ENCODE measurements at places on chromosomes 7 and 10.

DNA sequence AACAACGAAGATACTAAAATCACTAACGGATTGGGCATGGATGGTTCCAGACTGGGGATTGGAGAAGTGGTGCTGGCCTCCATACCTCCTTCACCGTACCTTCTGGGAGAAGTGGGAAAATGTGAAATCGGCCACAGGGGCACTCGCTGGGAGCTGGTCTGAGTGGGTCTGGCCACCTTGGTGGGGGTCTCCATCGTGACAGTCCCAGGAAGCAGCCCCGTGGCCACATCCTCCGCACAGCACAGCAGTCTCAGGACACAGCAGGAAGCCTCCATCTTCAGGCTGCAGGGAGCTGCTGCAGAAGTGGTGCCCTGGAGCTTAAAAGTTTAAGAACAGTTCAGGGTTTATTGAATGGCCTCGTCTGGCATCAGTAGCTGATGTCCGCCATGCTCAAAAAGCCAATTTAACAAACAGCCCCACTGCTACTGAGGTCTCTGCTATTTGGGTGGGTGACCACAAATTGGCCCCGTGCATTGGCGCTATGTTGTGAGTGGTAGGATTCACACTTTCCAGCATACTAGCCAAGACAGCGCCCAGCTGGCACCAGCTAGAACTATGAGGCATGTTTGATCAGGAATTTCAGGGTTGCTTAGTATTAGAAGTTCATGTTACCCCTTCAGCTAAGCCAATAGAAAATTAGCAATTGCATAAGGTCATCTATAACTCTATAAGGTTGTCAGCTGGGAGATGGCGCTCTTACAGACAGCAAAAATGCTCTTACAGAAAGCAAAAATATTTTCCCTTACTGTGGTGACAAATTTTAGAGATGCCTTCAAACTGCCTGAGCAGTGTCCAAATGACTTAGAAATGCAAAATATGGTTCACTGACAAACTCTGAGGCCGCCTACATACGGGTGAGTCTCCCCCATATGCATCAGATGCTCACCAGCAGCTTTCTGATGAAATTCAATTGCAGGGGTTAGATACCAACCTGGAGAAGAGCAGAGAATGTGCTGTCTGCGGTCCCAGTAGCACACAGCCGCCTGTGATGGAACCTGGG, 17.0 kb downstream of the PKD1L1 start:
- no peak for DNase-seq

GRCh38 chr7:791519-791918, 40.8 kb upstream of the SUN1 start:
- no peak for DNase-seq

GRCh38 chr10:31098046-31098445, 66.4 kb upstream of the ZNF438 start:
- DNase-seq, result no peak

- DNase-seq, result no peak
These were observed 180.5 kb downstream of the MAGI2 start for GRCh38 chr7:79272938-79273337.

GRCh38 chr10:35579726-35580422, 25.3 kb upstream of the GJD4 start:
- DNase-seq, result no peak

DNA sequence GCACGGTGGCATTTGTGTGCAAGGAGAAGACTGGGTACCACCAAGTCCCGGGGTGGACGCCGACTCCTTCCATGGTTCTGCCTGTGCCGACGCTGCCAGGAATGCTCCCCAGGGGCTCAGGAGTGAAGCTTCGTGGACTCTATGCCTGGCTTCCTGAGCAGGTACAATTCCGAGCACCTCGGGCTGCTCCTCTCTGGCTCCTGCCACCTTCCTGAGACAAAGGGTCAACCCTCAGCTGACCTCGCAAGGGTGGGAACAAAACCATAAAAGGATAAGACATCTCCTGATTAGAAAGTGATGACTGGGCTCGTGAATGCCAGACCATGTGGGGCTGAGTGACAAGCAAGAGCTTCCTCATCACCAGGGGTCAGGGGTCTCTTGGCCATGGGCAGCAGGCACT, 31.8 kb downstream of the CALML3 start:
- no peak for DNase-seq

DNA sequence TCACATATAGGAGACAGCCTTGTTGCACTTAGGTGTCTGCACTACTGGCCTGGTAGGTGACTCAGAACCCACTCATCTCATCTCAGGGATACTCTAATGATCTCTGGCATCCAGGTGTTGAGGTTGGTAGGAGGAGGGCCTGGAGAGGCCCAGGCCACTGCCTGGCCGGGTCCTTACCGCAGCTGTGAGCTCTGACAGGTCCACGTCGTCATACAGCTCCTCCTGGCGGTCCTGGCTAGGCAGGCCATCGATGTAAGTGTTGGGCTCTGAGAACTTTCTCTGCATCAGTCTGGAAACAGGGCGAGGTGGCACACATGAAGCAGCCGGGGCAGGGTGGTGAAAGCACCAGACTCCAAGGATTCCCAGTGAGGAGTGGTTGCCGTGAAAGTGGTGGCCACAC, 62.1 kb downstream of the VWA2 start:
- DNase-seq, result no peak

GRCh38 chr7:107179326-107180164, 10.7 kb downstream of the HBP1 start:
- DNase-seq, result no peak

DNA sequence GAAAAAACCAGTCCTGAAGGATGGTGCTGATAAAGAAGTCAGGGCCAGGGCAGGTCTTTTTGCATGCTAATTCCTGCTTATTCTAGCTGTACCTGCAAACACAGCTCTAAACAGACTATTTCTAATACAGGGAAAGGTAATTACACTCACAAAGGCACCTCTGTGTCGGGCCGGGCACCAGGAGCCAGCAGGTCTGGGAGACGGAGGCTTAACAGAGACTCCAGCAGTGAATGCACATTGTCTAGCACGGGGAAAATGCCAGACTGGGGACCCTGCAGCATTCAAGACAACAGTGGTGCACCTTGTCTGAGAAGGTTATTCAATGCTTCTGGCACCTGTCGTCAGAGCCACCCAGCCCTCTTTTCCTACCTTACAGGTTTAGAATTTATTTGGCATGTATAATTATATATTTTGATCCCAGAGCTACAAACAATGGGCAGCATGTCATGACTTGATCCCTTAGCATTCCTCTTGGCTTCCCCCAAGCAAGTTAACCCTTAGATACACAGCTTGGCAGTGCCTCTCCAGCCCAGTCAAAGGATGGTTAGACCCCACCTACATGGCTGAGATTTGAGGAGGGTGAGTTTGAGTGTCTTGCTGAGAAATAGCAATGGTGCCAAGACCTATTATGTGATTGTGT, 185.2 kb downstream of the SLC25A13 start:
- DNase-seq, result no peak

DNA sequence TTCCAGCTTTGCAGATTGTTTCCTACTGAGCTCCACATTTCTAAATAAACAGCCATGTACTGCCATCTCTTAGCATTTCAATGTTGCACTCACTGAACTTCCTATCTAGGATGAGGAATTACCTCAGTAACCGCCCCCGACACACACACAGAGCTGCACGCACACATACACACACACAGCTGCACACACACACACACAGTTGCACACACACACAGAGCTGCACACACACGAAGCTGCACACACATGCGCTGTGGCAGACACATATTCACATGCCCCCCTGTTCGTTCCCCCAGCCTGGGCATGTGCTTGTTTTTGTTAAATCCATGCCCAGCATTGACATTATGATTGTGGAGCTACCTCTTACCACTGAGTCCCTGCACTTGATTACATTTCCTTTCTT, 39.6 kb upstream of the CNPY1 start:
- no peak for DNase-seq

DNA sequence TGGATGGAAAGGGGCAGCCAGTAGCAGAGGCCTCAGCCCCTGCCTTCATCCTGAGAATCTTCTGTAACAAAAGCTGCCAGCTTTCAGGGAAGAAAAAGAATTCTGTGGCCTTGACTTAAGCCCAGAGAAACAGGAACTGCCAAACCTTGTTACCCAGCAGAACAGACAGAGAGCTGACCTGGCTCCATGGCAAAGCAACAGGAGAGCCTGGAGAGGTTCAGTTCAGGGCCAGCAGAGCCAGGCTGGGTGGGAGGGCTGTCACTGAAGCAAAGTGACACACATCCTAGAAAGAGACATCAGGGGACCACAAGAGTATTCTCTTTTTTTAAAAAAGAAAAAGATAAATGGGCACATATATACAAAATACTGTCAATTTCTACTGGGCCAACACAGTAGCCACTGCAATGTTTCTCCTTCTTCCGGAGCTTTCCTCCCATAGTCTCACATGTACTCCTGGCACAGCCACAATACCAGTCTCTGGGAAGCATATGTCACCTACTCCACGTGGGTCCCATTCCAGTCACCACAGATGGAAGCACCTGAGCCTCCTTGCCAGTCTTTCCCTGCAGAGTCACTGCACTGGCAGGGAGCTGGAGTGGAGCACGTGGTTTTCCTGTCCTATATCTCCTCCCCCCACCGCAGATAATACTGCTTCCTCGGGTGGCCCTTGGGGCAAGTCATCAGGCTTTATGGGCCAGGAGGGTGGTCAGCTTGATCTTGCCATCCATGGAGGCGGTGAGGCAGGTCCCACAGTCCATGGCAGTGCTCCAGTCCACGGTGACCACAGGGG, 15.2 kb upstream of the CYREN start:
- DNase-seq, result no peak

GRCh38 chr7:2409745-2410414, 6.5 kb downstream of the CHST12 start:
- peak; percentile 22 for DNase-seq

GRCh38 chr7:133293384-133294160, 40.7 kb downstream of the EXOC4 start:
- no peak for DNase-seq

DNA sequence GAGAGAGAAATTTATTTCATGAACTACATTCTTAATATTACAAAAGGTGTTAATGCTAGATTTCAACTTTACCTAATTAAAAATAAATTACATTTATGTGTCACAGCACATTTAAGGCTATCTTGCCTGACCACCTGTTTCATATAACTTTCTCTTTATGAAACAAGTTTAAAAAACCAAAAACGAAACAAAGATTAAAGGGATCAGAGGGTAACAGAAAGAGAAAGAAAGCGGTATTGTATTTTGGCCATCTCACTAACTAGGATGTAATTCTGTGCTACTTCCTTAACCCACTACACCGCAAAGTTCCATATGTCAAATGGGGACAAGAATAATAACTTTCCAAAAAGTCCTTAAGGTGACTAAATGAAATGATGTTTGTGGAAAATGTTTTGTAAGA, 6.3 kb upstream of the RHOBTB1 start:
- no peak for DNase-seq

DNA sequence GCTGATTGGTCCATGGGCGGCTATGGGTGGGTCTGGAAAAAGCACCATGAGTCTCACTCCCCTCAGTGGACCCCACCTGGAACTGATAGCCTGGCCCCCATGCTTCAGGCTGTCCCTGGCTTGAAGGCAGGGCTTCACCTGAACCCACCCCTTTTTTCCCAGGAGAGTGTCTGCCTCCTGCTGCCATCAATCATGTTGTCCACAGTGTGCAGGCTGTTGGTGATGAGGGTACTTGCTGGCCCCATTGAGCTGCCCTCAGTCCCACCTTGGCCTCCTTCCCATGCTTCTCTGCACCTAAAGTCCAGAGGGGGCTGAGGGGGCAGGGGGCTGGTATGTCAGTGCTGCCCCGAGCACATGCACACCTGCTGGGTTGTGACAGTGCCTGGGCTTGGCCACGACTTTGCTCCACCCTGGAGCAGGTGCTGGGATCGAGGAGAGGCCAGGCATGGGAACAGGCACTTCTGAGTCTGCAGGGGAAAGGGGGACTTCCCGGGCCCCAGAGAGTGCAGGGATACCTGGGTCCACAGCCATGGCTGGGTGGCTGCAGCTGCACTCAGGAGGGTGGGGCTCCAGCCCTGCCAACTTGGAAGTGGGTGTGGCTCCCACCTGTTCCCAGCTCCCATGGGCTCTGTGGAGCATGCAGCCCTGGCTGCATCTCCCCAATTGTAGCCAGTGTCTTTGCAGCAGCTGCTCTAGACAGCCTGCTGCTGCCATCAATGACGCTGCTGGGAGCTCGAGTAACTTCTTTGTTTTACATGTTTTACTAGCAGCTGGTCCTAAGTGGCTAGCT, 56.9 kb downstream of the ADK start:
- DNase-seq, result no peak

- no peak for DNase-seq
These were observed 5.7 kb downstream of the UBE2H start for GRCh38 chr7:129947049-129947448.

DNA sequence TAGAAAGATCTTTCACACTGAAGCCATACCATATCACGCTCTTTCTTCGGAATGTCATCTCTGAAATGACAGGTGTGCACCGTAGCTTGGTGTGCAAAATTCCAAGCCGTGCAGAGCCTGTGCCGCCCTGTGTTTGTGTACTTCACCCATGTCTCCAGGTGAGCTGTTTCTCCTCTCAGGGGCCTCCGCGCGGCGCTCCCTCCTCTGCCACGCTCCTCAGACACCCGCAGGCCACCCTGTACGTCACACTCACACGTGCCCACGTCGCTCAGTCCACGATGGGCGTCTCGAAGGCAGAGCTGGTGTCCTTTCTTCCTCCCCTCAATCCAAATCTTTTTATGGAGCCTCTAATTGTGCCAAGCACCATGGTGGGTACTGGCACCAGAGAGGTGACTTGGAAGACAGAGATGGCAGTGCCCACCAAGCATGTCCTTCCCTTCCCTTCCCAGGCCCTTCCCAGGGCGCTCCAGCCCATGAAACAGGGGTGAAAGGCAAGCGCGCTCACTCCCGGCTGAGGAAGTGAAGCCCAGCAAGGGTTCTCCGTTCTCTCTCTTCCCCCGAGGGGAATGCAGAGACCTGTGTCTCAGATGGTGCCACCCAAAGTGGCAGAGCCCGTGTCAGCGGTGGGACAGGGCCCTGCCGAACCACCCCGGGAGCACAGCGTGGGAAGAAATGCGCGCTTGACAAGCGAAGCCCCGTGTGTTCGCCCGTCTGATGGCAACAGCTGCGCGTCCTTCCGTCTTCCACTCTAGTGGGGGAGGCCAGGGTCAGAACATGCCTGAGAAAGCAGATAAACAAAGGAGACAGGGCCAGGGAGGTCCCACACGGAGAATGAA, 292.5 kb upstream of the SHH start:
- DNase-seq, result no peak

DNA sequence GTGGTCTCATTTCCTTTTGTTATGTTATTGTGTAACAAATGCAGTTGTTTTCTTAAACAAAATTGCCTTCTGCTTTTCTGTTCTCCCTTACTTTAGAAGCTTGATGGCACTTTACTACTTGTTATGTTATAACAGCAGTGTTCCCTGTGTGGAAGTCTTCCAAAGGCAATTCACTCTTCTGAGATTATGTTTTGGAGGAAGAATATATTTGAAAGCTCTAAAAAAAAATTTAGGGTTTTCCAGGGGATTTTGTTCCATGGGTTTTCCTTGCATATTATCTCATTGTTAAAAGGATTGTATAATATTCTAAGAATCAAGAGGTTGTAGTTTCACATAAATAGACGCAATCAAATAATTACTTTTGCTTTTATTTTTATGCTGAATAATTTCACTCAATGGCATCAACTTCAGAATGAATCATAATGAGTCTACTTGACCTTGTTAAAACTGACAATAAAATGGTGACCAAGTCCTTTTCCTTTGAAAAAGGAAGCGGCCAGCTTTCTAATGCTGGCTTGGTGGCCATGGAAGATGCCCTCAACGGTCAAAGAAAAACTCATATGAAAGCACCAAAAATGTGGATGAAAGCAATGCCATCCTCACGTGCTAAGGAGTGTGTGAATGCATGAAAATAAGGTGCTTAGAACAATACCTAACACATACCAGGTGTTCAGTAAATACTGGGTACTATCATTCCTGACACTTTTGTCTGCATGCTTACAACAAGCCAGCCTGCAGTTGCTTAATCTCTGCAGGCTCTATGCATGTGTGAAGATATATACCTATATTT, 92.4 kb upstream of the KLF6 start:
- DNase-seq, result no peak

GRCh38 chr10:184911-185310, 49.7 kb downstream of the ZMYND11 start:
- no peak for DNase-seq

All from CD4-positive, alpha-beta T cell treated with Interleukin-10 for 1 hour (primary cell).